ENCODE measurements at places on chromosomes 5 and 9. TPM values are rescaled to one million over a fixed set of nuclear protein-coding genes. Genes with fewer than 3 reads are reported as not detected.
A peak's percentile ranks its signal among the peaks of the same experiment; 100 is the strongest.

GRCh38 chr5:91339063-91339705 lies 43.9 kb downstream of the ARRDC3 start:
- DNase-seq, result peak; percentile 78

Gene LRRC70
- total RNA-seq, result 1.2 TPM

Gene NPM1
- total RNA-seq, result 6,496 TPM

DNA sequence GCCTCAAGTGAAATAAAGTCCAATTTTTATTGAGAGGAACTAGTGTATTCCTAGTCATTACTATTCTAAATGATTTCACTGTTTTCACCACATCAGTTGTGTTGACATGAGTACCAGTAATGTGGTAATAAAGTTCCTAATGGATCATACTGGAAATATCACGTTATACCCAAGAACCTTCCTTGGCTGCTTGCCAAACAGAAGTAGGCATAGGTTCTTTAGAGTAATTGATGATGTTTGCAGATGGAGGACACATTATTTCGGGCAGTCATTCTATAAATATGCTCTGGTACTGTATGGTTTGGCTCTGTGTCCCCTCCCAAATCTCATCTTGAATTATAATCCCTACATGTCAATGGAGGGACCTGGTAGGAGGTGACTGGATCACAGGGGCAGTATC lies 15.1 kb downstream of the SNCAIP start:
- DNase-seq, result no peak

DNA sequence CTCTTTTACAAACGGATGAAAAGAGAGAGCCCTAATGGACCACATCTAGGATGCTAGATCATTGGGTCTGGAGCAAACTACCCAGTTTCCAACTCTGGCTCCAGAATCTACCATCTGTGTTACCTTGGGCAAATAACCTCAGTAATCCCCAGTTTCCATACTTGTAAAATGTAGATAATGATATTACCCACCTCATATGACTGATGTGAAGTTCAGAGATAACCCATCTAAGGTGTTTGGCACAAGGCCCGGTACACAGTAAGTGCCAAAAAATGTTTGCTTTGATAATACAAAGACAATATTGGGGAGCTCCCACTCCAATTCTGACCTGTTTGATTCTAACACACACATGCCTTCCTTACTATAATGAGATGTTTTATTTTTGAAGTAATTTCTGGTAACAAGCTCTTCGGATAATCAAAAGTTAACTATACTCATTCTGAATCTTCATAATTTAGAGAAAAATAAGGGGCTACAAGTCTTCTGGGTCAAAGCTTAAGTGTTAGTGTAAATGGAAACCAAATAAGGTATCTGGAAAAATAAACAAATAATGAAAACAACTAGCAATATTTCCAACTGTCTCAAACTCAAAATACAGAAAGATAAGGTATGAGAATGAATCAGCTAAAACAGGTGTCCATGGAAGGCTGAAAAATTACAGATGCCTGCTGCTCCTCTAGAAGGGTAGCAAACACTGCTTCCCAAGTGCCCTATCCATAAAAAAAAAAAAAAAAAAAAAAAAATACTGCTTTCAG lies 30.4 kb downstream of the ELL2 start:
- no peak for DNase-seq

Gene FYB1
- total RNA-seq, result 0.54 TPM

DNA sequence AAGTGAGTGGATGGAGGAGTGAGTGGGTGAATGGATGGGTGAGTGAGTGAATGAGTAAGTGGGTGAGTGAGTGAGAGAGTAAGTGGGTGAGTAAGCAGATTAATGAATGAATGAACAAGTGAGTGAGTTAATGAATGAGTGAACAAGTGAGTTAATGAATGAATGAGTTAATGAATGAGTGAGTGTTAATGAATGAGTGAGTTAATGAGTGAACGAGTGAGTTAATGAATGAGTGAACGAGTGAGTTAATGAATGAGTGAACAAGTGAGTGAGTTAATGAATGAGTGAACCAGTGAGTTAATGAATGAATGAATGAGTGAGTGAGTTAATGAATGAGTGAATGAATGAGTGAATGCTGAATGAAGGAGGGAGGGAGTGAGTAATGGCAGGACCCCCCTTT lies 26.4 kb downstream of the NKD2 start:
- DNase-seq, result no peak

DNA sequence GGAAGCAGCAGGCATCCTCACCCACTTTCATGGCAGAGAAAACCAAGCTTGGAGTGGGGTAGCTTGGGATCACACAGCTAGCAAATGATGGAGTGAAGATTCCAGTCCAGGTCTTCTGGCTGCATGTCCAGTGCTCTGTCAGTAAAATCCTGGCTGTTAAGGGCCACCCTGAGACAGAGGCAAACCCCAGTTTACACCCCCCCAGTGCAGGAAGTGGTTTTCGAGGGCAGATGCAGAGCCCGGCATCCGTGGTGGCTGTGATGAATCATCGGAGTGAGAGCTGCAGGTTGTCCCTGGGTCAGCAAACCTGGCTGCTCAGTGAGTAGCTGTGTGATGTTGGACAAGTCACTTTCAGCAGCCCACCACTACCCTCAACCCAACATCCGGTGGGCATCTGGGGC lies 115.4 kb downstream of the RGS3 start:
- DNase-seq, result peak; percentile 81

Gene ASPN
- 65.8 TPM for total RNA-seq

GRCh38 chr9:33142535-33142934 lies 24.6 kb downstream of the B4GALT1 start:
- DNase-seq, result no peak

DNA sequence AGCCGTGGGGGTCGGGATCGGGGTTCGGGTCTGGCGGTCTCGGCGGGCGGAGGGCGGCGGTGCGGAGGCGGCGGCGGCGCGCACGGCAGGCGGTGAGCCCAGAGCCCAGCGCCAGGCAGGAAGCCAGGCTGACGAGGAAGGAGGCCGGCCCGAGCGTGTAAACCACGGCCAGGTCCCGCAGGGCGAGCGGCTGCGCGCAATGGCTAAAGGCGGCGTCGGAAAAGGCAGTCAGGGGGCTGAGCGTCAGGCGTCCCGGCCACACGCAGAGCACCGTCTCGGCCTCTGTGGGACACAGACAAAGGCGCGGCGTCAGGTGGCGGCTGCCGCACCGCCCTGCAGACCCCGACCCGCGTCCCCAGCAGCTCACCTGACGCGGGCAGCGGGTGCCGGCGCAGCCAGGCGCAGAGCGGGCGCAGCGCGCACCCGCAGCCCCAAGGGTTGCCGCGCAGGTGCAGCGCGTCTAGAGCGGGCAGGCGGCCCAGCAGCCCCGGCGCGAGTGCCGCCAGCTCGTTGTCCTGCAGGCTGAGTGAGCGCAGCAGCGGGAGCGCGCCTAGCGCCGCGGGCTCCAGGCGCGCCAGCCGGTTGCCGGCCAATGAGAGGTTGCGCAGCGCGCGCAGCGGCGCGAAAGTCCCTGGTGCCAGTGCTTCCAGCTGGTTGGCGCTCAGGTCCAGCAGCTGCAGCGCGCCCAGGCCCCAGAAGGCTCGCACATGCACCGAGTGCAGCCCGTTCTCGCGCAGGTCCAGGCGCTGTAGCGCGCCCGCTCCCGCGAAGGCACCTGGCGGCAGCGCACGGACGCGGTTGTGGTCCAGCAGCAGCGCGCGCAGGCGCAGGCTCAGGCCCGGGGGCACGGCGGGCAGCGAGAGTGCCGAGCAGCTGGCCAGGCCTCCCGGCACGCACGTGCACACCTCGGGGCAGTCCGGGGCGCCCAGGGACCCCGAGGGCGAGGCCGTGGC lies 671 bp downstream of the LRRC26 start:
- DNase-seq, result peak; percentile 15

Gene CNTFR
- not detected for total RNA-seq

- peak; percentile 77 for DNase-seq
Measured at GRCh38 chr9:134316449-134317160, 9.7 kb upstream of the RXRA start.

Gene IL7R
- total RNA-seq, result 0.90 TPM

DNA sequence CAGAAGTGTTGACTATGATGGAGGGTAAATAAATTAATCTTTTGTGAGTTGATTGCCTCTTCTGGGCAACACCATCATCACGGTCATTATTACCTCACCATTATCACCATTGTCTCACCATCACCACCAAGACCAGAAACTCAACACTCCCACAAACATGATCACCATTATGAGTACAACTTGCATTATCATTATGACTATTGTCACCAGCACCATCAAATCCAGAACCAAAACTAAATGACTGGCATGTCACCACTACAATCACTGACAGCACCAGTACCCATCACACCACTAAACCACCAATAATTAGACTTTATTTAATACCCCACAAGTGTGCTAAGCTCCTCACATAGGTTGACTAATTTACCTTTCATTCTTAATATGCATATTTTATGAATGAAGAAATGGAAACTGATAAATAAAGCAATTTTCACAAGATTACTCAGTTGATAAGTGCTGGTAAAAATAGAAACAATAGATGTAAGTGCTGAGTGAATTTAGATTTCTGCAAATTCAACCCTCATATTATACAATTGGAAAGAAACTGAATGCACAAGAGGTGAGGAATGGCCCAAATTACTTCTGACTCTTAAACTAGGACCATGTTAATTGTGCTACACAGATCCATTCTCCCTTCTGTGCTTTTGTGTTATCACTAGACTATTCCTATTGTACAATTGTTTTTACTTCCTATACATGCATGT lies 517.8 kb upstream of the PAPPA start:
- DNase-seq, result no peak

Data from fibroblast of the aortic adventitia (primary cell).